ENCODE measurements at places on chromosomes 3 and 15.

GRCh38 chr15:74265046-74265639 lies 29.0 kb downstream of the CCDC33 start:
- DNase-seq = peak; percentile 58

GRCh38 chr3:56754741-56755417 lies 46.9 kb downstream of the ARHGEF3 start:
- DNase-seq = peak; percentile 67

GRCh38 chr3:61960976-61961375 lies 399.6 kb downstream of the PTPRG start:
- DNase-seq = no peak

DNA sequence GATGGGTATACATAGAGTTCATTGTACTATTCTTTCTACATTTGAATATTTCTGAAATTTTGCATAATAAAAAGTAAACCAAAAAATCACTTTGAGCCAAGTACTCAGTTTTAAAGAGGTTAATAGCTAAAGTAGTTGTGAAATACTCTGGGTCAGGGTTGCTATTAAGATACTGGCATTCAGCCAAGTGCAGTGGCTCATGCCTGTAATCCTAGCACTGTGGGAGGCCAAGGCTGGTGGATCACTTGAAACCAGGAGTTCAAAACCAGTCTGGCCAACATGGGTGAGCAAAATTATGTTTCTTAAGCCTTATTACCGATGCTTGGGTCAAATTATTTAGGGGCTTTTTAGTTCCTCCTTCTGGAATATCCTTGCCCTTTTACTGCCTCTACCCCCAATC lies 122.0 kb upstream of the MELTF start:
- DNase-seq = peak; percentile 56

- DNase-seq = peak; percentile 90
These were observed 104.4 kb downstream of the THSD4 start for GRCh38 chr15:71219645-71220044.

- no peak for DNase-seq
These were observed 9.6 kb downstream of the ZBTB11 start for GRCh38 chr3:101667331-101667730.

GRCh38 chr3:22117091-22117490 lies 366.1 kb upstream of the ZNF385D start:
- no peak for DNase-seq

GRCh38 chr3:133301731-133302130 lies 98.1 kb upstream of the BFSP2 start:
- no peak for DNase-seq

- DNase-seq = no peak
These were observed 5.8 kb upstream of the BNC1 start for GRCh38 chr15:83290236-83290635.

DNA sequence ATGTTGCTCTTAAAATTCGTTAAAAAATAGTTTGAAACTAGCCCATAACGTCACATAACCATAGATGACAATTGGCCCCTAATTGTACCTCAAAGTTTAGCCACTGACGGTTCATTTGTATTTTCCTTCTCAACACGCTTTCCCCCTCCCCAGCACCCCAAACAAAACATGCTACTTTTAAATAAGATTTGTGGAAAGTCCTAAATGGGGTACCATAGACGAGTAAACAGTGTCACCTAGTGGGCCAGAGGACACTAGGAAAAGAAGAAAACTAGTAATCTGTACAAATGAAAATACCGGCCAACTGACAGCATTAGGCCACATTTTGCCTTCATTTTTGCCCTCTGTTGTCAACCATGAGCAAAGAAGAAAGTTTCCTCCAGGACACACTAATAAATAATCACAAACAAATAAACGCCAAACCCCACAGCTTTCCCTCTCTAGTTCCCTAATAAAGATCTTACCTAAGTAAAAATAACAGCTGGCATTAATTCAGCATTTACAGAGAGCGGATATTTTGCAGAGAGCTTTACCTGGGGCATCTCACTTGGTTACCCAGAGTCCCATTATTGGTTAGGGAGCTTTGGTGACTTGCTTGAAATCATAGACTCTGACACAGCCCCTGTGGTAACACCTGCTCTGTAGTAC lies 175.1 kb upstream of the ATP11B start:
- peak; percentile 36 for DNase-seq

DNA sequence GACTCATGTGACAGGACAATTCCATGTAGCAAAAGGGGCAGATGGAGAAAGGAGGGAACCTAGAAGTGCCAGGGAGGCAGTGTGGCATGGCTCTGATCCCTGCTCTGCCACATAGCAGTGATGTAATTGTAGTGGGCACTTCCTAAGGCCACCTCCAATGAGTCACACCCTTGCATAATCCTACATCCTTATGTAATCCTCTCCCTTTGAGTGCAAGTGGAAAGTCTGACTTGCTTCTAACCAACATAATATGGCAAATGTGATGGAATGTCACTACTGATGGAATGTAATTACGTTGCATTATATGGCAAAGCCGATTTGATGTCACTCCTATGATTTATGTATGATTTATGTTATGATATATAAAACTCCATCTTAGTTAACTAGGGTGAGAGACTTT lies 72.9 kb upstream of the ATP2C1 start:
- no peak for DNase-seq

GRCh38 chr15:62770111-62770660 lies 272.4 kb upstream of the TPM1 start:
- DNase-seq = no peak

DNA sequence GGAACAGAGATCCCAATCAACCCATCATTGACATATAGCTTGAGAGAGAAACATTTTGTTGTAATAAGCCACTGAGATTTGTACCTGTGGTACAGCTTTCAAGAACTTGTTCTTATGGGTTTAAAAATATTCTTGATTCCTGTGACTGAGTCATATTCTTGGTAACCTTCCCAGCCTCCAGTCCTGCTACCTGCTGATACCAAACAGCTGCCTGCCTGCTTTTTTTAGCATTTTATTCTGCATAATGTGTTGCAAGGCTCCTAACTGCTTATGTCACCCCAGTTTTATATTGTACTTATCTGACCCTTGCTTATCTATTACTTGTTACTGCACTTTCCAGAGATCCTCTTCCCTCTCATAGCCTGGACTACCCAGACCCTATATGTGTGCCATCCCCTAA lies 349.3 kb upstream of the SOX2 start:
- no peak for DNase-seq

GRCh38 chr3:20924646-20925385 lies 738.8 kb upstream of the SGO1 start:
- DNase-seq = no peak

GRCh38 chr15:46277451-46277850 lies 642.6 kb downstream of the SQOR start:
- DNase-seq = no peak

DNA sequence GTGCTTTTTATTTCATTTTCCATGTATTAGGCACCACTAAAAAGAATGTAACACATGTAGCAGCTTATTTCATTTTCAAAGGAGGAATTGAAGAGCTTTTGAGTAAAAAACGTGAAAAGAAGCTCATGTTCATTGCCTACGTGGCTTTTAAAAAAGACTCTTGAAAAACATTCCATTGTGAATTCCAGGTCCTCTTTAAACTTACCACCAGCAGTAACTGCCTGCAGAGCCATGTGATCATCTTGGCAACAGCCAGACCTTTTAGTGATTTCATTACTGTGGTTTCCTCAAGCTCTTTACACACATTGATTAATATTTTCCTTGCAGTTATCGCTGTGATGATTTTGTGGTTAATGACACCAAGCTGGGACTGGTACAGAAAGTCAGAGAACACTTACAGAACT lies 43.8 kb upstream of the FBXL22 start:
- DNase-seq = peak; percentile 92

GRCh38 chr3:192645437-192645836 lies 81.9 kb downstream of the FGF12 start:
- DNase-seq = no peak

DNA sequence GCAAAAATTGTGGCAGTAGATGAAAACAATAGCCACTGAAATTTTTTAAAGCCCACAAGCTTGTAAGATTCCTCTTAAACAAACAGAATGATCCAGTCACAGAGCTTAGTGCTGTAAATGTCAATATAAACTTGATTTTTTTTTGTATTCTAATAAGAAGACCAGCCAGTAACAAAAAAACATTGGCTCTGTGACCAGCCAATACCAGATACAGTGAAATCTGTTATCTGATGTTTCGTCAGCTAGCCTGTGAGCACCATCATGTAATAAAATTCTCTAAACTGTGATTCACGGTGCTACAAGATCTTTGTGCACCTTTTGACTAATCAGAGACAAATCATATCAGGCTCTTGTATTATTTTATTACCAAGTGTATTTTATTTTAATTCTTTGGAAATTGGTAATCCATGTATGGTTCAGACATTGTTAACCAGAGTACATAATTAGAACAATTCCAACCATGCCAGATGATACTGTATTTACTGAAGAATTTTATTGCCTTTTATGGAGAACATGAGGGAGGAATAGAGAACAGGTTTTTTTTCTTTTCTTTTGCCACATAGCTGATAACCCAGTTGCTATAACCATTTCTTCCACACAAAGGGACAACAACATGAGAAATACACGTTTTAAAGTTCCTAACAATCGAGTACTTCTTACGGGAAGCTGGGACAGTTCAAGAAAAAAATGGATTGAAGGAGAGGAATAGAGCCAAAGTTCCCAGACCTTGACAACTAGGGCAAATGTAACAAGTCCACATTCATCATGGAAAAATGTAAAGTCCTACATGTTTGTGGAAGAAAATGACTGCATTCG lies 71.9 kb downstream of the FILIP1L start:
- peak; percentile 25 for DNase-seq

DNA sequence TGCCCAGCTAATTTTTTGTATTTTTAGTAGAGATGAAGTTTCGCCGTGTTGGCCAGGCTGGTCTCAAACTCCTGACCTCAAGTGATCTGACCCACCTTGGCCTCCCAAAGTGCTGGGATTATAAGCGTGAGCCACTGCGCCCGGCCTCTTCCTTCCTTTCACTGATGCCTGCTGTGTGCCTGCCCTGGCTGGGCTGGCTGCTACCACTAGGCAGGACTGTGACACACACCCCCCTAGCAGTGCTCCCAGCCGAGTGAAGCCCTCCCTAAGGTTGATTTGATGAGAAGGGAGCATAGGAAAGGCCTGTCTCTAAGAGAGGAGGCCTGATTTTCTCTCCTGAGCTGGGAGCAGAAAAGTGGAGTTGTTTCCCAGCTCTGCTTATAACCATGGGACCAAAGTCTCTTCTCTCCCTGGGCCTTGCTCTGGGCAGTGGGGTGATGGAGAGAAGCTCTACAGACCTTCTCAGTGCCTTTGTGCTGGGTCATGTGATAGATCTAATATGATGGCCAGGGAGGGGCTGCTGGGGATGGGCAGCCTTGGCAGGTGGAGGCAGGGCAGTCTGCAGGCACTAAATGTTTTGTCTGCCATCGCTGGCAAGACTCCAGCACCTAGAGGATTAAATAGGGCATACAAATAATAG lies 20.1 kb upstream of the SFMBT1 start:
- no peak for DNase-seq

- no peak for DNase-seq
These were observed 54.6 kb downstream of the SST start for GRCh38 chr3:187615630-187616029.

- no peak for DNase-seq
These were observed 19.4 kb upstream of the BCL2A1 start for GRCh38 chr15:79990280-79990996.

DNA sequence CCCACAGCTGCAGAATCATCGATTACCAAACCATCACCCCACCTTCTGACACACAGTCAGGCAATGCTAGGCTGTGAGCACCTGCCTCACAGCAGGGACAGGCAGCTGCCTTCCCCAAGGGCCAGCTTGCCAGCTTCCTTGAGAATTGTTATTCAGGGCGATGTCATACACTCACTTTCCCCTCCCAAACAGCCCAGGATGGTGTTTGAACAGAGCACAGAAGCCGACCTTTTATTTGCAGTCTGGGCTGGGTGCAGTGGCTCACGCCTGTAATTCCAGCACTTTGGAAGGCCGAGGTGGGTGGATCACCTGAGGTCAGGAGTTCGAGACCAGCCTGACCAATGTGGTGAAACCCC lies 84.5 kb upstream of the HERC1 start:
- DNase-seq = no peak

- DNase-seq = no peak
These were observed 22.2 kb upstream of the JMJD7 start for GRCh38 chr15:41805711-41806110.

DNA sequence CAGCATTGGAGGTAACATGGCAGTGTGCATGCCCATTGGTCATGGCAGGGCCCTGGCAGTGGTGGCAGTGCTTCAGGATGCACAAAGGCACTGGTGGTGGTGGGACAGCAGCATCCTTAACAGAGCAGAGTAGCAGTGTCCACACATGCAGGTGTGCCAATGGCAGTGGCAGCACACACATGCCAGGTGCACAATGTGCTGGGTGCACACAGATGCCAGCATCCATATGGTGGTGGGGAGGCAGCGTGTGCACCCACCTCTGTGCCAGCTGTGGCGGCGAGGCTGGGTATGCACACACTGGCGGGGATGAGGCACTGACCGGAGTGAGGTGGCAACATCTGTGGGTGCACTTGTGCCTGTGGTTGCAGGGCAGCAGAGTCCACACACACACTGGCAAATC lies 150.6 kb downstream of the SI start:
- no peak for DNase-seq

- no peak for DNase-seq
These were observed 22.7 kb downstream of the CTDSPL2 start for GRCh38 chr15:44450172-44450571.

GRCh38 chr3:142007710-142008399 lies 131.4 kb downstream of the ATP1B3 start:
- DNase-seq = no peak

DNA sequence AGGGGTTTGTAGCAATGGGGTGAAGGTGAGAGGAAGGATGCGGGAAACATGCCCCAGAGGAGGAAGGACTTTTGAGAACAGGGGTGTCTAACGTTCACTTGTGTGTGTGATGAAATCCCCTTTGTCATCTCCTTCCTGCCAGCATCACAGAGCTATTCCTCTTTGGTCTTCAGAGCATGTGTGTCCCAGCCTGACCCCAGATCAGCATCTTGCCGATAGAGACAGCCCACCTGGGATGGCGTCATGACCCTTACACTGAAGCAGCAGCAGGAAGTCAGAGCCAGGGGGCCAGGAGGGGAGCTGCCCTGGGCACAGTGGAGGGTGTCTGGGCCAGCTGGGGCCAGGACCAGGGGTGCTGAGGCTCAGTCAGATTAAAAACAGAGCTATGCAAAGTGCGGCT lies 29.9 kb upstream of the GRIP2 start:
- no peak for DNase-seq

- DNase-seq = no peak
These were observed 1161.4 kb downstream of the OTOL1 start for GRCh38 chr3:162658003-162658402.

GRCh38 chr15:56250626-56251025 lies 6.9 kb upstream of the RFX7 start:
- no peak for DNase-seq
